ENCODE measurements at places on chromosomes 12 and 14.
A peak's percentile ranks its signal among the peaks of the same experiment; 100 is the strongest.

DNA sequence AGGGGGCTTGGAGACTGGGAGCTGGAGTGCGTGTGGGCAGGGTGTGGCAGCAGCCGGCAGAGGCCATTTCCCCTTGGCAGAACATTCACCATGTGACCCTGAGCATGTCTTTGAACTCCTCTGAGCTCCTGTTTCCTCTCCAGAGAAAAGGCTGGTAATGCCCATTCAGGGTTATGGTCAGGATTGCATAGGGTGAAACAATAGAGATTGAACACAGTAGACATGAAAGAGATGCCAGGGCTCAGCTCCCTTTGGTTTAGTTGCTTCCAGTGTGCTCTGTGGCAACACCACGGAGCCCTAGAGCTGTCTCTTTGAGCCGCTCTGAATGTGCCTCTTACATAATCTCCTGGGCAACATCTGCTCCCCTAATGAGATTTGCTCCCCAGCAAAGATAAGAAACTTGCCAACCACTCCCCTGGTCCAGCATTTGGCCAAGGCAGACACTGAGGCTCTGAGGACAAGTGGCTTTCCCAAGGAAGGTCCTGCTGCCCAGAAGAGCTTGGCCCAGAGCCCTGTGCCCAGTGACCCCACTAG lies 4.6 kb downstream of the IFI27 start:
- DNase-seq: no peak

DNA sequence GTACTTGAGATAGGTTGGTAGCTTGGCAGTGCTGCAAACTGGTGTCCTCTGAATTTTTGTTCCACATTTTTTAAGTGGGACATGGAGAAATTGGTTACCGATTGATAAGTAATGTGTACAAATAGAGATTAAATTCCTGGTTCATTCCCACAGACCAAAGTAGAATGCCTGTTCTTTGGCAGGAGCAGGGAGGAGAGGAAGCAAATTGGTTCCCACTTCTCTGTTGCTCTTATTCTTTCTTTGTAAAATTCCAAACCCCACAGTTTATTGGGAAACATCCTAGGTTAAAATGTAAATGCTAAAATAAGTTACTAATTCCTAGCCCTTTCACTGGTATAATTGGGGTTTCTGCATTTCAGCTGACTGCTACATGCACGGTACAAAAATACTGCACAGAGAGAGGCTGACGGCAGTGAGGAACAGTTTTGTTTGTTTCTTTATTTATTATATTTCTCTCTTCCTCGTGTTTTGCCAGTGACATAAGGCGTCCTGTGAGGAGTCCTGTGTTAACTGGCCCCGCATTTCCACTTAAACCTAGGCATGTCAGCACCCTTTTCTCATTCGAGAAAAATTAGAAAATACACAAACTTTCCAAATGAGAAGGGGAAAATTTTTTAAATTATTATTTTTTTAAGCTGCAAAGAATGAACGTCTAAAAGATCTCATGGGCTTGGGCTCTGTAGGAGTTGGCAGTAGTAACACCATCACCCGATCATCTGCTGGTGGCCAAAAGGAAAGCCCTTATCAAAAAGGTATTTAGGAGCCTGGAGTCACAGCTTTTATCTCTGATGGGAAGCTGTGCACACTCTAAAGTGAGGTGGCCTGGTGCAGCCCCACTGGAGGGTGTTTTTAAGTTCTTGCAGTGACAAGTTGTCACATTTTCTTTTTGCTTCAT lies 25.4 kb upstream of the BCL7A start:
- DNase-seq: no peak

DNA sequence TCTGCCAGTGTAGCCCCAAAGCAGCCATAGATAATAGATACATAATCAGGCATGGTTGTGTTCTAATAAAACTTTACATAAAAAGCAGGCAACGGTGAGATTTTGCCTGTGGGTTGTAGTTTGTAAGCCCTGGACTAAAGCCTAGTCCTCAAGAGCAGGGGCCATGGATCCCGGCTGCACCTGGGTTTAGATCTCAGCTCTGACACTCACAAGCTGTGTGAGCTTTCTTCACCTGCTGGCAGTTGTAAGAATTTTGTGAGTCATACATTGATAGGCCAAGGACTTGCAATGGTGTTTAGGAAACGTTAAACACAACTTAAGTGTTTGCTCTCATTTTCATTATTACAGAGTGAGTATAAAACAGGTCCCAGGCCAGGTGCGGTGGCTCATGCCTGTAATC lies 395.8 kb upstream of the TBX3 start:
- DNase-seq: no peak

DNA sequence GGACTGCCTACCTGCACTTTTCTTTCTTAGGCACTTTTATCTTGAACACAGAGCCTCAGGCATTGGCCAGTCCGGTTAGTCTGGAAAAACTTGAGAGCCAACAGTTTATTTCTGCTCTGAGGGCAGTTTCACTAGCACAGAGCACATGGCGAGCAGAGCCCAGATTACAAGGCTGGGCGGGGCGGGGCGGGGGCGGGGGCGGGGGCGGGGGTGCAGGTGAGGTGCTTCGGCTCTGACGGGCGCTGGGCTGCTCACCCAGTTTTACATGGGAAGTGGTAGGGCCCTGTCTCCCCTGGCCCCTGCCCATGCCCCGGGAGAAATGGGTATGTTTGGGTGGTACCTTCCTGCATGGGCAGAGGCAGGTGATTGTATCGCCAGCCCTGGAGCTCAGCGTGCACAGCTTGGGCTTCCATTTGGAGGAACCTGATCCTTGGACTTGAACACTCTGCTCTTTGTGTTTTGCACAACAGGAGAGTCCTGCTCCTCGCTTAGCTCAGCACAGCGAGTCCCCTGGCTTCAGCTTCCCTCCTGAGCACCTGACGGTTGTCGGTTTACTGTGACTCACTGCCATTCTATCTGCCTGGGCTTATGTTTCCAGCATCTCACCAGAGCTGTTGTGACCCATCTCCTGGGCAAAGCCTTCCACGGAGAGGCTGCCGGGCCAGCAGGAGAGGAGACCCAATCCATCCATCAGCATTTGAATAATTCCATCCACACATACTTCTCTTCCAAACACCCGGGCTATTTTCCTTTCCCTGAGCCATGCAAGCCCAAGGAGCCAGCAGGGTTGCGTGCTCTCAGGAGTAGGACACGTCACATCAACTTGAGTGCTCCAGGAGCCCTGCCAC lies 108.5 kb downstream of the ARF6 start:
- DNase-seq: peak; percentile 72

DNA sequence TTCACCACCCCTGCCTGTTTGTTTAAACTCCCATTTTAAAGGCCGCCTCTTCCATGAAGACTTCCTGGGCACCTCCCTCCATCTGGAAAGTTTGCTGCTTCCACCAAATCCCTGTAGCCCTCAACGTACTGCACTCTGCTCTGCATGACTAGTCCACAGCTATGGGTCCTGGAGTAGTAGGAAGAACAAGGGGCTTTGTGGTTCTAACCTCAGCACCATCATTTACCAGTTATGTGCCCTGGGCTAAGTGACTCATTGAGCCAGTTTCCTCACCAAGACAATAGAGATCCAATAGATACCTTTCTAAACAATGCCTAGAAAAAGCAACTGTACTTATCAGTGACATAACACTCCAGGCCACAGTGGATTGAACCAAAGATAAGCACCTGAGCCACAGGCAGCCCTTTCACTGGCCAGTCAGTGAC lies 8.5 kb upstream of the LTBP2 start:
- DNase-seq: no peak

- no peak for DNase-seq
These were observed 203.7 kb downstream of the PPM1H start for GRCh38 chr12:62731055-62731820.

DNA sequence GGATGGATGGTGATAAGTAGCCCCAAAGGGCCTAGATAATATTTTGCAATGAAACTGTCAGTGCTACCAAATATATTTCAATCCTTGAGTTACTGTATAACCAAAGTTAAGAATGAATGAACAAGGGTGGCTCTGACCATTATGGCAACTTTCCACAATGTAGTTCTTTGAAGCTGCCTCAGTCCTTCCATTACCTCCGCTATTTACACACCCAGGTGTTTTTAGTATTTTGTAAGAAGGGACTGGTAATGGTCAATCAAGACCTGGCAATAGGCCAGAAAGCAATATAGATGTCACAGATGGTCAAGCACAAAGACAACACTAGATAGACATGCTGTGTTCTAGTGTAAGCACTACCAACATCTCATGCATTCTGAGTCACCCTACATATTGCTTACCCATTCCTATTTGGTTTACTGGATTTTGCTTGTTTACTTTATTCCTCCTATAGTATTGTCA lies 16.3 kb downstream of the DUSP16 start:
- DNase-seq: no peak

GRCh38 chr12:104735801-104736200 lies 222.3 kb downstream of the SLC41A2 start:
- no peak for DNase-seq

- DNase-seq: no peak
These were observed 23.5 kb upstream of the FRMD6 start for GRCh38 chr14:51628238-51628637.

DNA sequence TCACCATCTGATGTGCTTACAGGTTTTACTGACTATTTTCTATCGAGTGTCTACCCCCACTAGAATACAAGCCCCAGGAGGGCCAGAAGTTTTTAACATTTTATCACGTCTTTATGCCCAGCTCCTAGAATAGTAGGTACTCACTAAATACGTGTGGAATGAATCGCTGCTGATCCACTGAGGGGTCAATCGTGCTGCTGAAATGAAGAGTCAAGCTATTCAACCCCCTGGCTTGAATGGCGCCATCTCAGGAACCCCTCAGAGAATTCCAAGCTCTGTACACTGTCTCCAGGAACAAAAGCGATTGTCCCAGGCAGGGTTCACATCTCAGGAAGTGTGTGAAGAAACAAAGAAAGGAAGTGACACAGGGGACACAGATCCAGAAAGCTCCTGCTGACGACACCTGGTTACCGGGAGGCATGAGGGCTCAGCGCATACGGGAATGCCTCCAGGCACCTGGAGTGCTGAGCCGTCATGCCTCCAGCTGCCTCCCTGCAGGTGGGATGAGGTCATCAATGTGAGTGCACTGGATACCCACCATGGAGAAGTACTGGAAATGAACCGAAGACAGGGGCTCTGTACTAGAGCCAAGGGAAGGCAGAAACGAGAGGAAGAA lies 45.6 kb downstream of the PITPNM2 start:
- no peak for DNase-seq

DNA sequence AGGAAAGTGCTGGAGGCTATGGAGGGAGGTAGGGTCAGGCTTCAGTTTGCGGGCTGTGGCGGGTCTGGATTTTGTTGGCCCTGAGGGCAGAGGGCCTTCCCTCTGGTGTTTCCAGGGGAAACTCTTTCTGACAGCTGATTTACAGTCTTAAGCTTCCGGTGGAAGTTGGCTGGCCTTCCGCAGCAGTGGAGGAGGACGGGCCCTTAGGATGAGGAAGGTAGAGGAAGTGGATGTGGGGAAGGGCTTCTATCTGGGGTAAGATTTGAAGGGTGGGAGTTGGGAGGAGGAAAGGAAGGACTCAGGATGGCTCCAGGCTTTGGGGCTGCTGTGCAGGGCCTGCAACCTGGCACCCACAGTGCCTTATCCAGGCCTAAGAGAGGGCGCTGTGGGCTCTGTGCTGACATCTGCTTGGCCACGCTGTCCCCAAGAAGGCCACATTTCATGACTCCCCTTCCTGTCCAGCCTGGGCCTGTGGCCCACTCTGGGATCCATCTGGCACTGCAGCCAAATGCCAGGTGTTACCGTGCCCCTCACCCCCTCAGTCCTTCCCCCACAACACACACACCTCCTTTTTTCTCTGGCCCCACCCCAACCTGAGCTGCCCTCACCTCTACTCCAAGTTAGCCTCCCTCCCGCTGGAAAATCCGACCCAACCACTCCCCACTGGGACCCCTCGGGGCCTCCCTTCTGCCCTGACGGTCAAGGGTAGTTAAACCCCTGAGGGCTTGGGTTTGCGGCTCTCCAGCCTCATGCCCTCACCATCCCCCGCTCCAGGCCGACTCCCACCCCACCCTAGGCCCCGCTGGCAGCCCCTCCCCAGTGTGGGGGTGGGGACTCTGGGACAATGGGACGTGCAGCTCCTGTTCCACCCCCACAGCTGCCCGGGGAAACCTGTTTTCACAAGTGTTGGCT lies 7.7 kb upstream of the PPP1R13B start:
- no peak for DNase-seq

DNA sequence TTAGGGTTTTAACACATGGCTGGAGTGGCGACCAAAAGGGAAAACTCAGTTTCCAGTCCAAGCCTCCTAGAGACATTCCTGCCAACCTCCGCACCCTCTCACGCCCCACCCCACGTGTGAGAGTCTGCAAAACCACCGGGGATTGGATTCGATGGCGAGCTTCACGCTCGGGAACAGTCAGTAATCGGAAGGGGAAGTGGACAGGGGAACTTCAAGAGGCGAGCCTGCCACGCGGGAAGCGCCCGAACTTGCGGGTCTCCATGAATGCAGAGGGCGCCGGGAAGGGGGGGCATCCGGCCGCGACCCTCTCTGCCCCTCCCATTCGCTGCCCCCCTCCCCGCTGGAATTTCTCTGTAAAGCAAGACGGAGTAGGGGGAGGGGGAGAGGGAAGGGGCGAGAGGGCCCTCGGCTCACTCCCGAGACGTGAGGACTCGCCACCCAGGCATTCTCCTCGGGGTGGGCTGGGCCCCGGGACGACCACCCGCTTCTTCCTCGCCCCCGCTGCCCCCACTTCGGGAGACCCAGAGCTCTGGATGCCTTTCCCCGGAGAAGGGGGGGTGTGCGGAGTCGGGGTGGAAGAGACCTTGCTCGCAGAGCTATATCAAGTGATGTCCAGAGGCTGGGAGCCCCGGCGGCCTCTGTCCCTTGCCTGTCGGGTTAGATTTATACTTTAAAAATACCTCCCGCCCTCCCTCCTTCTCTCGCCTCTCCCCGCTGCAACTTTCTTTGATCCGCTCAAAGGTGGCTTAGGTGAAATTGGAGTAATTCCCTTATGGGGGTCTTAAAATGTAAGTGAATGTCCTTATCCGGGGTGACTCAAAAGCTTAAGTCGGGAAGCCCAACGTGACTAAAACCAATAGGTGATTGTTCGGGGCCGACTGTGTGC lies 2.5 kb upstream of the CCND2 start:
- peak; percentile 43 for DNase-seq

GRCh38 chr14:94237983-94238382 lies 55.1 kb downstream of the SERPINA10 start:
- no peak for DNase-seq

DNA sequence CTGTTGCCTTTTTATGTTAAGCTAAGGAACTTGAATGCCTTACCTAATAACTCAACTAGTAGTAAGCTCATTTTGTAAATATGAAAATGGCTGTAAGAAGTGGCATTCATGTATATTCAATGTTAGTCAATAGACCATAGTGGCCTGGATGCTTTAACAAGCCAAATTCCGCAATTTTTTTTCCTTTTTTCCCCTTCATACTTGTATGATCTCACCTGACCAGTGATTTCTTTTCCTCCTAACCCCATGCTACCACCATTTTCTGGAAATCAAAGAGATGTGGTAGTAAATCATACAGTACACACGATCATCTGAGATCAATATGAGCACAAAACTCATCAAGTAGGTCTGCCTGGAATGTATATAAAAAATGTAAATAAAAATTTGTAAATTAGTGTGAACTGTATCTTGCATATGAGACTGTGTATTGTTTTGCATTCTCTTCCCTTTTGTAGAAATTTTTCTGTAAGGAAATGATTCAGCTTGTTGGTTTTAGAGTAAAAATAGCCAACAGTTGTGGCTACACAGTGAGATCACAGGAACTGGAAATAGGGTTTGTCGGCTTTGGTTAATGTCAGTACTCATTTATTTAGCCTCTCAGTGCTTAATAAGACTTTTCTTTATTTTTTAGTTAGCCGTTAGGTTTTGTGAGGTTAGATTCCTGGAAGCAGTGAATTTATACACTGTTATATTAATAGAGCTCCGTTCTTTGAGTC lies 62.5 kb downstream of the ETNK1 start:
- no peak for DNase-seq
